Tibial nerve (tissue), 4 donors: ENCODE measurements at places on chromosomes 12 and 14.

DNA sequence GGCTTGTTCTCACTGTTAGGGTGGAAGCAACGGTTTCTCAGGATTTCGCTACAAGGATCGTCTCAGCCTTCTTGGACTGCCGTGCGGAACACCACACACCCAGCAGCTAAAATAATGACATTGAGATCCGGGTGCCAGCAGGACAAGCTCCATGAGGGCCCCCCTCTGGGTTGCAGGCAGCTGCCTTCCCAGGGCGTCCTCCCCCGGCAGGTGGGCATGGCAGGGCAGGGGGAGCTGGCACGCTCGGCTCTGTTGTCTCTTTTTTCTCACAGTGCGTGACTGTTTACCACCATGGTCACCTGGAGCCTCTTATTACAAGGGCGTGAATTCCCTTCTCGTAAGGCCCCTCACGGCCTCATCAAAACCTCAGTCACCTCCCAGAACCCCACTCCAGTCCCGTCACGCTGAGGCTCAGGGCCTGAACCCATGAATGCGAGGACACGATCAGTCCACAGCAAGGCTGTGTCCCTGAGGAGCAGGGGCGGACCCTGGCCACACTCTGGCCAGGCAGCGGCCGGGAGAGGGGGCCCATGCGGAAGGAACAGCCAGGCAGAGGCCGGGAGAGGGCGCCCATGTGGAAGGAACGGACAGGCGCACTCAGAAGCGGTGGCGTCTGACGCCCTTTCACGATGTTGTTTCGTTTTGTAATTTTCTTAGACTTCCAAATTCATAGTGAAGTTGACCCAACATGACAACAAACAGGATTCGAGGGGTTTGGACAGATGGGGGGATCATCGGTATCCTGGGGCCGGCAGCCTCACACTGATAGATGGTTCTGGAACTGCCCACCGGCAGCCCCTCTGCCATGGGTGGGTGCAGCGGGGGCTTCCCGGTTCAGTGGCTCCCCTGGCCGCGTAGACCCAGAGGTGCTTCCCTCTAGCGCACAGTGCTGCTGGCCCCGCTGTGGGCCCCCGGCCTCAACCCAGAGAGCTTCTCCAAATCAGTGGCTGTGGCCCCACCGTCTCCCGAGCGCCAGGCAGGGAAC lies 10.0 kb downstream of the LRCOL1 start:
- H3K4me1 ChIP-seq: peaks cover 19% of the 10 kb centered on the region
- H3K27ac ChIP-seq: no peak overlapping the region
- no peak for DNase-seq

- no peaks in the 10 kb centered on the region for H3K4me1 ChIP-seq
- no peak overlapping the region for H3K4me3 ChIP-seq
- H3K27me3 ChIP-seq: no peaks in the 10 kb centered on the region
- H3K36me3 ChIP-seq: no peaks in the 10 kb centered on the region
- no peak for DNase-seq
Observed at GRCh38 chr14:32190673-32191072, 11.2 kb upstream of the RNU6-7 start.

GRCh38 chr14:88079624-88080023 lies 74.7 kb downstream of the GPR65 start:
- H3K27me3 ChIP-seq: no peaks in the 10 kb centered on the region
- H3K27ac ChIP-seq: no peak overlapping the region
- H3K4me3 ChIP-seq: no peak overlapping the region
- H3K36me3 ChIP-seq: no peaks in the 10 kb centered on the region
- no peaks in the 10 kb centered on the region for H3K4me1 ChIP-seq

DNA sequence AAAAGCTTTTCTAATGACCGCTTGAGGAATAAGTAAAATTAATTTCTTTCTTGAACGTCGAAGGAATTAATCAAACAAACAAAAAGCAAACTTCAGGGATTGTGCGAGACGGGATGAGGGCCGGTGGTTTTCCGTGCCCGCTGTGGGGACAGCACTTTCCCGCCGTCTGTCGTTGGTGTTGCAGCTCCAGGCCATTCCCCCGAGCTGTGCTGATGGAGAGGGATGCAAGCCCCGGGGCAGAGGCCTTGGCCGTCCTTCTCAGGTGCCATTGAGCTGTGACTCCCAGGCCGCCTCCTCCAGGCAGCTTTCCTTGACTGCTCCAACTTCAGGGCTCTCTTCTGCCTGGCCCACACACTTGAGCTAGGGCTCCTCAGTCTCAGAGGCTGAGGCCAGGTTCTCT lies 109.0 kb upstream of the C14orf180 start:
- H3K4me3 ChIP-seq: no peak overlapping the region
- no peak for DNase-seq
- H3K27ac ChIP-seq: no peak overlapping the region
